ENCODE measurements at places on chromosomes 3 and 15. TPM values are rescaled to one million over a fixed set of nuclear protein-coding genes. Genes with fewer than 3 reads are reported as not detected.

The VGLL3 gene
- total RNA-seq = 1.1 TPM

The CYP8B1 gene
- not detected for total RNA-seq

The SGO1 gene
- total RNA-seq = 4.3 TPM

The ANKRD63 gene
- total RNA-seq = not detected

The ATP13A5 gene
- total RNA-seq = not detected

The LSAMP gene
- 2.1 TPM for total RNA-seq

GRCh38 chr15:31270767-31271166 lies 55.9 kb upstream of the KLF13 start:
- no peak for DNase-seq

- DNase-seq = no peak
Observed at GRCh38 chr3:27532426-27533260, 48.5 kb upstream of the SLC4A7 start.

DNA sequence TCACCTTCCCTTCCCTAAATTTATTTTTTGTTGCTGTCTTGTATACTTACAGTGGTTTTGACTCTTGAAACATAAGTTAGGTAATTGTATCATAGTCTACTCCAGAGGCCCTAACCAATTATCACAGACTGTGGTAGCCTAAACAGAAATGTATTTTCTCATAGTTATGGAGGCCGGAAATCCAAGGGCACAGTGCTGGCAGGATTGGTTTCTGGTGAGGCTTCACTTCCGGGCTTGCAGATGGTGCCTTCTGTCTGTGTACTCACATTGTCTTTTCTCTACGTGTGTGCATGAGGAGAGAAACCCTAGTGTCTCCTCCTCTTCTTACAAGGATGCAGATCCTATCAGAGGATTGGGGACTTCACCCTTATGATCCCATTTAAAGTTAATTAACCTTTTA lies 290.2 kb upstream of the KCNMB2 start:
- no peak for DNase-seq

GRCh38 chr3:158471639-158472294 lies 99.2 kb upstream of the MLF1 start:
- peak; percentile 55 for DNase-seq

DNA sequence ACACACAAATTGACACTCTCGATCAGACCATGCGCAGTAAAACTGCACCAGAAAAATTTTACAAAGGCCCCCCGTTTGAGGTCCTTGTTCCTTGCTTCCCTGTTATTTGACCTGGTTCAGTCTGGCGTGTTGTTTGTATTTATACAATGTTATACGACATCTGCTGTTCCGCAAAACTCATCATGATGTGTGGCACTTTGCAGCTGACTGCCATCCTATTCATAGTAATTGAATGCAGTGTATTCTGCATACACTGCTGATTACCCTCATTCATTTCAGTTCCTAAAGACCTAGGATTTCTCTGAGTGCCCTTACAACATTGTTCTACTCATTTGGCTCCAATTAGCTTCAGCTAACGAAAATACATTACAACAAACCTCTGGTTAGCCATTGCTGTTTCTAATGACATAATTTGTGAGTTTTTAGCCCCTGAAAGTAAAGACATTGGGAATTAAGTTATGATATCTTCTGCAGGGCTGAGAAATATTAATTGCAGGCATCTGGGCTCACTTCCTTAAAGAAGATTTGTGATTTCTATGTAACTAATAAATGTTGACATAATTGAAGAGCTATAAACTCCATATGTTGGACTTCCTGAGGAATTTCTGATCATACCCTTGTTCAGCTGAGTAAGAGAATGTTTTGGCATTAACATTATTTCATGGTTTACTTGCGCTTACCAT lies 75.7 kb downstream of the C3orf38 start:
- DNase-seq = no peak

DNA sequence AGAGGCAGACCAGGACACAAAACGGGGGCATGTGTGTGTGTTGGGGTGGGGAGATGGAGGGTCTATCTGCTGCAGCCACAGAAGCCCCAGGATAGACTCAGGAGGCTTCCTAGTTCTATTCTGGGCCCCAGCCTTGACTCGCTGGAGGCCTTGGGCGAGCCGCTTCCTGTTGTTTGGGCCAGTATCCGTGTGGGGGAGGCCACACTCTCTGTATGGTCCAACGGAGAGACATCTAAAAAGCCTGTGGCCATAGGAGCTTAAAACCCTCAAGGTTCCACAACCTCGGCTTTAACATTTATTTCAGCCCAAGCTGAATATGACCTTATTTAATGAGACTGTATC lies 32.8 kb downstream of the POC1A start:
- DNase-seq = no peak

All from glomerular endothelial cell (primary cell).